Fibroblast of skin of scalp (primary cell): ENCODE measurements at places on chromosomes 12 and 14.

DNA sequence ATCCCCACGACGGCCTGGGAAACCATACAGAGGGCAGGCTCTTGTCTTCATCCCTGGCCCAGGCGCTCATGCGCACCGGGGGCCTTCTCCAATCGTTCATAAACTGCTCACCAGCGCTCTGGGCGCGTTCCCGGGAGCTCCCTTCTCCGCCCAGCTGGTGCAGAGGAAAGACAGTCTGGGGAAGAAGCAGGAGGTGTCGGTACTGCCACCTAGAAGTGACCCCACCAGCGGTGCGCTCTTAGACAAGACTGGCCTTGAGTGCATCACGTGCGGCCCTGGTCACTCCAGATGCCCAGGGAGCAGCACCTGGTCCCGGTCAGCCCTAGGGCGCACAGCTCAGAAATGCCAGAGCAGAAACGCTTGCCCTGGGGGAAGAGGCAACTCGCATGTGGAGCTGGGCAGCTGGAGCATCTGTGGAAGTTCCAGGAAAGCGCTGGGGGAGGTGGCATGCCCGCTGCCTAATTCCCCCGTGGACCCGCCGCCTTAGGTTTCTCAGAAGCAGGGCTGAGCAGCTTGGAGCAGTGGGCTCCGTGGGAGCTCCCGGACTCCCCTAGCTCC is 2.5 kb downstream of the GSC start:
- DNase-seq = peak; percentile 11

DNA sequence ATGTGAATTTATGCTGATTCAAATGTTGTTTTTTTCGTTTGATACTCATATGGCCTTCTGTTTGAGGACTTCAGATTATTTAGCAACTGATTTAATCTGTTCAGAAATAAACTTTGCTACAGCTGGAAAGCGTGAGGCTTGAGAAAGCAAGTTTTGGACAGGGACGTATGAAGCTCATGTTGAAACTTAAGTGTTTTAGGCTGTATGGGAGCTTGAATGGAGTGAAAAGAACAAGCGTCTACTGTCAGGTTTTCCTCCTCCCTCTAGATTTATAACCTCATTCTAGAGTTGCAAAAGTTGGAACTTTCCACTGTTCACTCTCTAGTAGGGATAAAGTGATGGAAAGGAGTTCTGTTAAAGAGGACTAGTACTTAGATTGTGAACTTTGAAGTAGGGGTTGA is 1.0 kb downstream of the PRPF39 start:
- no peak for DNase-seq

GRCh38 chr14:92121670-92122350 is at the start of the genes CPSF2 and NDUFB1:
Gene CPSF2, plus strand, starts transcription at chr14:92121969. Its CDS starts 9,016 bp downstream, at chr14:92130985.
Gene NDUFB1, minus strand, starts transcription at chr14:92121706. Its CDS starts 4,069 bp downstream, at chr14:92117637.
- peak; percentile 83 for DNase-seq

- peak; percentile 56 for DNase-seq
Measured at GRCh38 chr14:78985668-78986381, 815.7 kb downstream of the NRXN3 start.

DNA sequence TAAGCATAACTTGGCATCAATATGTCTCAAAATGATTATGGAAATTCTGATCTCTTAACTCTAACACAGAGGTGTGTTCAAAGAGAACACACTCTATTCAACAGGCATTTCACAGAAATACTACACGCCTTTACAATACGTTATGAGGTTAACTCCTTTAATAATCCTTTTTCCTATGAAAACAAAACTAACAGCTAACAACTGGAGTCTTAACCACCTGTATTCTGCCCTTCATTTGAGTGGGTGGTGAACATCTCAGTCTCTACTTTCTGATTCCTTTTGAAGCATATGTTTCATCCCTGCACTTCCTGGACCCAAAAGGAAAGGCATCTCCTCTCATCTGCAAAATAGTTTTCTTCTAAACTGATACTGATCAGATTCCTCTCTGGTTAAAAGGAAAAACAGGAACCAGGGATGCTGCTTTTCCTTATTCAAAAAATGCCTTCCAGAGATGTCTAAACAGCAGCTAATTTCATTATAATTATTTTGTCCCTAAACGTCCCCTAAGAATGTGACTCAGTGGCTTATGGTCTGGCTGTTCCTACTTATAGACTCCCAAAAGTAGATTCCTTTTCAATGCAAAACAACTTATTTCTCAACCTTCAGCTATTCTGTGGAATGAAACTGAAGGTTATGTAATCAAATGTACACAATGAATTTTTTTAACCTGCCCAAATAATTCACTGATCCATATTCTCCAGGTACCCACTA is 24.1 kb downstream of the ITPR2 start:
- no peak for DNase-seq

DNA sequence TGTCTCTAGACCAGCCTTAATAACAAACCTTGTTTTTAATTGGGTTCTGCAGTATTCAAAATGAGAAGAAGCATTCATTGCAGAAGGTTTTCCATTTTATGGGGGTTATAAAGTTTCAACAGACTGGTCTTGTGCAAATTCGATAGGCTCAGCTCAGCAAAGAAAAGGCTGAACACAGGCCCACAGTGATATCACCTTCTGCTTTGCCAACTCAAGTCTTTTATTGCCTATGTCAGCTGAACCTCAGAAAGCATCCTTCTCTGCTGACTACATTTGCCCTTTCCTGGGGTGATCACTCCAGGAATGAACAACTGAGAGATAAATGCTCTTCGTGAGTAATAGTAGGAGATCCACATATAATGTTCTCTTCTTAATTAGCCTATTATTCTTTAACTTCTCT is 134.5 kb upstream of the CCDC175 start:
- no peak for DNase-seq

DNA sequence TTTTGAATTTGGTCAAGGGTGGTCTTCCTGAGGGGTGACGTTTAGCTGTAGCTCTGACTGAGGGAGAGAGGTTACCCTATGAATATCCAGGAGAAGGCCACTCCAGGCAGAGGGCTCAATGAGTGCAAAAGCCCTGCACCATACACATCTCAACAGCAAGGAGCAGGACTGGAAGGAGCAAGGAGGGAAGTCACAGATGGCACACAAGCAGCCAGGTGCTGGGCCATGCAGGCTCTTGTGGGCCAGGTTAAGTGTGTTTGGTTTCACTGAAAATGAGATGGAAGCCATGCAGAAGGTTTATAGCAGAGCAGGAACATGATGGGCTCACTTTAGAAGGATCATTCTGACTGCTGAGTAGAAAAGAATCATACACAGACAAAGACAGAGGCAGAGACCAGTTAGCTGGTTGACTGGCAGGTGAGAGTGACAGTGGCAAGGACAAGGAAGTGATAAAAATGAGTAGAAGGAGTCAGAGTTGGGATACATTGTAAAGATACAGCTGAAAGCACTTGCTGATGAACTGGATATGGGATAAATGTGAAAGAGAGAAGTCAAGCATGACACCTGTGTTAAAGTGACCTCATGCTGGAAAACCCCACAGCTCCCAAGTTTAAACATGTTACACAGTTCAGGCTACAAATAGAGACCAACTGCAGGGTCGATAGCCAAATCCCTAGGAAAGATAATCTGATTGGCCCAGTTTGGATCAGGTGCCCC is 81.2 kb downstream of the PRKD1 start:
- no peak for DNase-seq

DNA sequence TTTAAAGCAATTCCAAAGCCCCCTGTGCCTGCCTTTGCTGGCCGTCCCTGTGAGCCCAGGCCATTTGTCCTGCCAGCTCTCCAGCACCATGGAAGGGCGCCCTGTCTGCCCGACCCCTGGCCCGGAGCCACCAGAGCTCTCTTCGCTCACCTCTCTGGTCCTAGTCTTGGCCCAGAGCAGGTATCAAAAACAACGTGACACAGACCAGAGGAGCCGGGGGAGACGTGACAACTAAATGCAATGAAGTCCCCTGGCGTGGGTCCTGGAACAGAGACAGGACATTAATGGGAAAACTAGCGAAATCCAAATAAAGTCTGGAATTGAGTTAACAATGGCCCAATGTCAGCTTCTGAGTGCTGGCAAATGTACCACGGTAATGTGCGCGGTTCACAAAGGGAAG is 83.2 kb upstream of the DIO3 start:
- no peak for DNase-seq

DNA sequence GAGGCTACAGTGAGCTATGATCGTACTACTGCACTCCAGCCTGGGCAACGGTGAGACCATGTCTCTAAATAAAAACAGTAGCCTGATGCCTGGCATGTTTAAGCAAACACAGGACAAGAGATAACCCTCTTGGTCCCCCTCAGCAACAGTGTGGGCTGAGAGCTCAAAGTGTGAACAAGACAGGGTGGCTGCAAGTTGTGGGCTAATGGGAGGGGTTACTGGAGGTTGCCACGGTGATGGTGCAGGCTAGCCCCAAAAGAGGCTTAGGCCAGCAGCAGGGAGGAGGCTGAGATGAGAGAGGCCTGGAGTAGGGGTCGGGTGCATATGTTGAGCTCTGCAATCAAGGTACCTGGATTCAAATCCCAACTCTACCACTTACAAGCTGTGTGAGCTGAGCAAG is 3.4 kb upstream of the LGMN start:
- DNase-seq = no peak

DNA sequence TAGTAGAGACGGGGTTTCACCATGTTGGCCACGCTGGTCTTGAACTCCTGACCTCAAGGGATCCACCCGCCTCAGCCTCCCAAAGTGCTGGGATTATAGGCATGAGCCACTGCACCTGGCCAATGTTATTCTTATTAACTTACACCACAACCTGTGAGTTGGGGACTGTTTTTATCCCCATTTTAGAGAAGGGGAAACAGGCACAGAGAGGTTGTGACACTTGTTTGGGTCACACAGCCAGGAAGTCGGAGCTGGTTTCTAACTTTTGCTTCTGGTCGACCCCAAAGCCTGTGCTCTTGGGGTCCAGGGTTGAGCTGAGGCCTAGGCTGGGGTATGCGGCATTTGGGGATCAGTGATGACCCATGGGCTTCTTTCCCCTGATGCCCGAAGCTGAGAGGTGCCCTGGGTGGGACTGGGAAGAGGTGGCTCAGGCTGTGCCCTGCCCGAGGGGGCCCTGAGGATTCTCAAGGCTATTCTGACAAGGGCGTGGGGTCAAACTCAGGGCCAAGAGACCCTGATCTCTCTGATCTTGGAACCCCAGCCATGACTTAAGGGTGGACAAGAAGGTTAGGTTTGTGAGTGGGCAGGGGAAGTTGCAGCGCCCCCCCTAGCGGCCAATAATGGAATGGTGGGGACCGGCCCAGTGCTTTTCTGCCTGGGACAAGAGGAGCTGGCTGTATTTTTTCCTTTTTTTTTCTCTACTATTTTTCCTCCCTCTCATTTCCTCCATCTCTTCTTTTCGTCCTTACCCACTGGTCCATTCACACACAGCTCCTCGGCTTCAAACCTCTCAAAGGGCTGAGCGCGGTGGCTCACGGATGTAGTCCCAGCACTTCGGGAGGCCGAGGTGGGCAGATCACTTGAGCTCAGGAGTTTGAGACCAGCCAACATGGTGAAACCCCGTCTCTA is 3.0 kb downstream of the SDSL start:
- DNase-seq = peak; percentile 44

DNA sequence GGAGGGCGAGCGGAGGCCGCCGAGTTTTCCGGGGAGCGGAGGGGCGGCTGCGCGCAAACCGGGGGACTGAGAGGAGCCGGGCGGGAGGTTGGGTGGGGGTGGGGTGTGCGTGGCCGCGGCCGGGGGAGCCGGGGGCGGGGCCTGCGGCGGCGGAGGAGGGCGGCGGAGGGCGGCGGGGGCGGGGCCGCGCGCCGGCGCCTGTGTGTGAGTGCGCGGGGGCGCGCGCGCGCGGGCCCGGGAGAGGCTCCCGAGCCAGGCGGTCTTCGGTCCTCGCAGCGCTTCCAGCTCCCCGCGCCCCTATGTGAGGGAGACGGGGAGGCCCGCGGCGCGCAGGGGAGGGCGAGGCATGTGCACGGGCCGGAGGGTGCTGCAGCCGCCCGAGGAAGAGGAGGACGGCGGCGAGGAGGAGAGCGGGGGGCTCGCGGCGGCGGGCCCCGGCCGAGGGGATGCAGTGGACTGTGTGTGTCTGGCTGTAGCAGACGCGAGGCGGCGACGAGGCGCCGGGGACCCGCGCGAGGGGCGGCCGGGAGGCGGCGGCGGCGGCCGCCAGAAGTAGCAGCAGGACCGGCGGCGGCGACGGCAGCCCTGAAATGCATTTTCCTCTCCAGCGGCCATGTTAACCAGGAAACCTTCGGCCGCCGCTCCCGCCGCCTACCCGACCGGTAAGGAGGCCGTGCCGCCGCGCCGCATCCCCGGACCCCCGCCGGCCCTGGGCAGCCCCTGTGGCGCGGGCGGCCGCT is at the start of gene DYRK2:
Gene DYRK2, plus strand, starts transcription at position 225 of the 740 bp plus-strand sequence. Its CDS starts 389 bp downstream, at position 614.
- DNase-seq = peak; percentile 89

GRCh38 chr12:108622421-108622820 is 11.3 kb downstream of the SELPLG start:
- peak; percentile 63 for DNase-seq

- DNase-seq = peak; percentile 52
Measured at GRCh38 chr14:55129086-55129427, at the start of gene LGALS3. Gene LGALS3, plus strand, starts transcription at chr14:55129252. Its CDS starts 8,122 bp downstream, at chr14:55137374.

DNA sequence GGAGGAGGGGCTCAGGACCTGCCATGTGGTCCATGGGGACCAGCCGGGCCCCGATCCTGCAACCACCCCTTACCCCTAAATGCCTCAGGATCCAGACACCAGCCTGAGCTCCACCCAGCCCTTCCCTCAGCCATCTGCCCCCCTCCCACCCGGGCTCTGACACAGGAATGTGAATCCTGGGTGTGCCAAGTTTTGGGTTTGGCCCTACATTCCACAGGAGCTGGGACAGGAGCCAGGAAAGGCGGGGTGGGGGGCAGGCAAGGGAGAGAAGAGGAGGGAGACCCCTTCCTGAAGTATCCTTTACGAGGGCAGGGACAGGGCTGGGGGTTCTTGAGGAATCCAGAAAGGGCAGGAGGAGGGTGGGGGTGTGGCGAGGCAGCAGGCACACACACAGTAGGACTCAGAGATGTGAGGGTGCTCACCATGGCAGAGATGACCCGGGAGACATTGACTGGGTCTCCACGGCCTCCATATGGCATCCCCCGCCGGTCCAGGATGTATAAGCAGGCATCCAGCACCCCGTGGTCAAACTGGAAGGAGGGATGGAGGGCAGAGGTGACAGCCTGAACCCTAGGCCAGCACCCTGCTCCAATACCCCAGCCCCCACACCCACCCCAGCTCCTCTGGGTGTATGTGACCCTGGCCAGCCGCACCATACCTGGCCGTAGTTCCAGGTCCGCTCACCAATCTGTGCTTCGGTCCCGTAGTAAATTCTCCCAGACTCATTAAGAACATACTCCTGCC is 3.5 kb downstream of the TGM1 start:
- peak; percentile 87 for DNase-seq

DNA sequence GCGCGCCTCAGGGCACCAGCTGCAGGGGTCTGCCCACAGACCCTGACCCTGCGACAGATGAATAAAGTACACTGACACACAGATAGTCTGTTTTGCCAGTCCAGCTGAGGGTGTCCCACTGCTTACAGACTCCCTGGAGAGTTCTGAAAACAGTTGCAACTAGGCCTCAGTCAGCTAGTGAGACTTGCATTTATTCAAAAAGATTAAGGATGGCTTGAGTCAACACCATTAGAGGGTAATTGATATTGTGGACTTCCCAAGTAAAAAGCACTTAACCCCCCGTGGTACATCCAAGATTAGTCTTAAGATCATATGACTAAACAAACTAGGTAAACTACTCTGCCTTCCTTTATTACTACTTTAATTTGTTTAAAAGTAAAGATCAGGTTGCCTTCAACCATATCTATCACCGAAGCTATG is 11.1 kb upstream of the PSEN1 start:
- no peak for DNase-seq

- peak; percentile 43 for DNase-seq
Measured at GRCh38 chr12:3202734-3203446, 125.7 kb downstream of the TSPAN9 start.

- DNase-seq = no peak
Measured at GRCh38 chr14:85613496-85613895, 83.6 kb downstream of the FLRT2 start.
